ENCODE measurements at places on chromosomes 2 and 18. TPM values are rescaled to one million over a fixed set of nuclear protein-coding genes. Genes with fewer than 3 reads are reported as not detected.

DNA sequence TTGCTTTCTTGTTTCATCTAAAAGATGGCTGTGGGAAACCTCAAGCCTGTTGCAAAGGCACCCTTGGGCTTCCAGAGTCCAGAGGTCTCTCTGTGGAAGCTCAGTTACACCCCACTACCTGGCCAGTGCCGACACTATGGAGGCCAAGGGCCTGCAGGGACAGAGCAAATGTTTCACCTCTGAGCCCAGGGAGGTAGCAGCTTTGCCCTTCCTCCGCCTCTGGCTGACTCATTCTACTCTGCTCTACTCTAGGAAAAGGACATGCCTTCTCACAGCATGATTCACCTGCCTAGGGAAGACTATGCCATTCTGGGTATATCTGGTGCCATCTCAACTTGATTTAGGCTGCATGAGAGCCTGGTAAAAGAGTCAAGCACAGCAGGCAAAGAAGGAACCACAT lies 12.2 kb downstream of the MYOM1 start:
- DNase-seq, result no peak

- DNase-seq, result no peak
Observed at GRCh38 chr18:51049137-51049536, 19.1 kb downstream of the SMAD4 start.

DNA sequence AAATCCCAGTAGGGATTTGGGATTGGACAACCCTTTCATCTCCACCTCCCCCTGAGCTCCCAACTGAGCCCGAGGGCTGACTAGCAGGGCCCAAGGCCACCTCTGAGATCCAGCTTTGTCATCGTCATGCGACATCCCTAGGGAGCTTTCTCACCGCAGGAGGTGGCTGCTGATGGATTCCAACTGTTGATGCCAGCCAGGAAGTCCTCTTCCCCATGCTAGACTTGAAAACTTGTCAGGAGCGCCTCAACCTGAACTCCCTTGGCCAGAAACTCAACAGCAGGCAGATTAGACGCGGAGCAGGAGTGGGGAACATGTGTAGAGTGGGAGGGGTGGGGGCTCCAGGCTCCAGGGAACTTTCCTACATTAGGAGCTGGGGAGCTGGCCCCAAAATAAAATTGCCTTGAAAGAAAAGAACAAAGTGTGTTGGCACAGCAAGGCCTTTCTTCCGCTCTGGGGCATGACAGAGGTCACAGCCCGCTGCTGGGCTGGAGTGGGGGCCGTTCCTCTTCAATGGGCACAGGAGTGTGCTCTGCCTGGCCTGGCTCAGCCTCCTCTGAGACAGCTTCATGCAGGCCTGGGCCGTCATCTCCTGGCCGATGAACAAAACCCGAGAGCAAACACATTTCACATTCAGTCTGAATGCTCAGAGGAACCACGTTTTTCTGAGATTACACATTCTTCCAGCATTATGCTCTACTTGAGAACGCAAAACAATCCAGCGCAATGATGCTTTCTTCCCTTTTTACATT lies 34.5 kb downstream of the EMILIN2 start:
- no peak for DNase-seq

DNA sequence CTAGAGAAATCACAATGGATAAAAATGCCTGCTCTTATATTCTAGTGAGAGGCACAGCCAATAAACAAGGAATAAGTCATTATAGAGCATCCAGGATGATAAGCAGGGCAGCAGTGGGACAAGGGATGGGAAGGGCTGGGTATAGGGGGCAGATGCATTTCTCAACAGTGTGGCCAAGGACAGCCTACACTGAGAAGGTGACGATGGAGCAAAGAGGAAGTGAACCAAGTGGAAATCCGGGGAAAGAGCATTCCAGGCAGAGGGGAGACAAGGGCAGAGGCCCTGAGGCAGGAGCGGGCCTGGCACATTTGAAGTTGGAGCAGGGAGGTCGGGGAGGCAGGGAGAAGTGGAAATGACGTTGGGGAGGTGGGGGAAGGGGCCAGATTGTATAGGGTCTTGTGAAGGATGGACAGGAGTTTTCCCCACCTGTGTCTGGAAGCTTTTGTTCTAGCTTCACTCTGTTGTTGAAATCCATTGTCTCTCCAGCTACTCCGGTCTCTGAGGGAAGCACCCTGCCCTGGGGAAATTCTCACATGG lies 17.6 kb downstream of the TMEM177 start:
- DNase-seq, result no peak

DNA sequence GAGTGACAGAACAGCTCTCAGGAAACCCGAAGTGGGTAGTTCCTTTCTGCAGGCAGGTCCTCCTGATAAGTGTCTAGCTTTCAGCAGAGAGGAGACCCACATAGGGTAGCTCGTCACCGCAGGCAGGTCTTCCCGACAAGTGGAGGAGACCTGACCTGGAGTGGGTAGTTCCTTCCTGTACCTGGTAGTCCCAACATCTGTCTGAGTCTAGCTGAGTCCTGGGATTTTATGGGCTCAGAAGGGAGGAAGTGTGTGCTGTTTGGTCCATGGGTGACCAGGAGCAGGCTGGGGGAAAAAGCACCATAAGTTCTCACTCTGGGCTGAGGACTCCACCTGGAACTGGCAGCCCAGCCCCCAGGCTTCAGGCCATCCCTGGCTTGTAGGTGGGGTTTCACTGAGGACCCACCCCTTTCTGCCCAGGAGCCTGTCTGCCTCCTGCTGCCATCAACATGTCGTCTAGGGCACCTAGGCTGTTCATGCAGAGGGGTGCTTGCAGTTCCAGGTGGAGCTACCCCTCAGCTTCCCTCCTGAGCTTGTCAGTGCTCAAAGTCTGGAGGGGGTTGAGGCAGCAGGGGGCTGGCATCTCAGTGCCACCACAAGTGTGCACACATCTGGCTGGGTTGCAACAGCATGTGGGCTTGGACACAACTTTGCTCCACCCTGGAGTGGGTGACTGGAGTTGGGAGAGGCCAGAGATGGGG lies 9.4 kb downstream of the DYSF start:
- DNase-seq, result no peak

GRCh38 chr2:201786471-201786870 lies 5.7 kb upstream of the ALS2 start:
- DNase-seq, result no peak

- no peak for DNase-seq
Observed at GRCh38 chr2:160687629-160688028, 194.0 kb upstream of the RBMS1 start.

DNA sequence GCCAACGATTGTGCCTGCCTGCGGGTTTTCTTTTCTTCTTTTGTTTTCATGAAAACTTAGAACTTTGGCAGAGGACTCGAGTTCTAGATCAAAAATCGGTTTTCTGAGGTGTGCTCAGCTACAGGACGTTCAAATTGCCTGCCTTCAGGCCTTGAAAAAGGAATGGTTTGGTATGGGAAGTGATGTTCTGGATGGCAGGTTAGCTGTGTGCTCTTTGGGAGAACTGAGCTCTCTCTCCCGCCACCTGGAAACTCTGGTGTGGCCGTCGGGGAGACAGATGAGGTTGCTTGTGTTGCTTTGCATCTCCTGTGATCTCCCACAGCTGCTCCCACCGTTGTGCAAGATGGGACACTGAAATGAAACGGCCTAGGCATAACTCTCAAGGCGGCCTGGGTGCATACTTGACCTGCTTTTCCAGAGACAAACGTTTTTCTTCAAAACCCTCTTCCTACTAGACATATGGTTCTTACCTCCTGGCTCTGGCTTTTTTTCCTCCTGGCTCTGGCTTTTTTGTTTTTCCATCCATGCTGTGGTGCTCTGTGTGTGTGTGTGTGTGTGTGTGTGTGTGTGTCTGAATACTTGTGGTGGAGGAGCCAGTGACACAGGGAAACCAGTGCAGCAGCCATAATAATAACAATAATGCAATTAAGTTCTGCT lies 2.0 kb downstream of the FMNL2 start:
- DNase-seq, result peak; percentile 56

The ABCG8 gene
- total RNA-seq, result not detected

DNA sequence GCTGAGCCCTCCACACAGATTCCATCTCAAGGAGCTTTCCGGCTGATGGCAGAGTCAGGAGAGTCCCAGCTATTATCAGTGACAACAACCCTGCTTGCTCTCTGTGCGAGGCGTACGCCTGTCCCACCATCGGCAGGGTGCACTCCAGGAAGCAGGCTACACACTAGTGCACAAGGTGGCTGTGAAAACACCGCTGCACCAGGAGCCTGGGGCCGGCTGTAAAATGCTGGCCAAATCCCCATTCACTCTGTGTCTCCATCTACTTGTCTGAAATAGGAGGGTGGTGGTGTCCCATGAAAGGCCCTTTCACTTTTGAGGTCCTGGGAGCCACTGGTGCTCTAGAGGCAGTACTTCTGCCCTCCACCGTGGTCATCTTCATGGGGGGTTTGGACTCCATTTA lies 183.2 kb upstream of the SMAD2 start:
- no peak for DNase-seq

The REEP1 gene
- total RNA-seq, result 0.93 TPM

DNA sequence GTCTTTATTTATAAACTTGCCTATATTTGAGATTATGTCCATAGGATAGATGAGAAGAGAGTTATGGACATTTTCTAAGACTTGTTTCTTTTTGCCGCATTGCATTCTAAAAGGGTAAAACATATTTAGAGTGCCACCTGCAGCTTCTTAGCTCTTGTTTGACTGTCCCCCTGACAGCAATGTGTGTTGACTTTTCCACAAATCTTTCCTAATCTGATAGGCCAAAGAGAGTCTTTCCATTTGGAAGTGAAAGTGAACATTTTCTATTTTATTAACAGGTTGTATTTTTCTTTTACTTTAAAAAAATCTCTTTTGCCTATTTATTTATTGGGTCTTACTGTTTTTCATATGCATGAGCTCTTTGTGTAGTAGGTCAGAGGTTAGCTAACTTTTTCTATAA lies 58.4 kb downstream of the FMNL2 start:
- DNase-seq, result no peak
